Liver (tissue), 10 donors: ENCODE measurements at places on chromosomes 3 and 15. TPM values are rescaled to one million over a fixed set of nuclear protein-coding genes. Genes with fewer than 3 reads are reported as not detected.

BBX gene
- 25.1 TPM for total RNA-seq

C3orf20 gene
- total RNA-seq: 0.08 TPM

CKMT1B gene
- total RNA-seq: not detected

RBMS3 gene
- total RNA-seq: 14.9 TPM

MFGE8 gene
- 6.6 TPM for total RNA-seq

GPX1 gene
- 125 TPM for total RNA-seq

- H3K27ac ChIP-seq: no peak overlapping the region
- H3K4me1 ChIP-seq: no peaks in the 10 kb centered on the region
- DNase-seq: no peak
- H3K4me3 ChIP-seq: no peak overlapping the region
- H3K27me3 ChIP-seq: no peaks in the 10 kb centered on the region
- no peaks in the 10 kb centered on the region for H3K36me3 ChIP-seq
These were observed 14.2 kb upstream of the COLQ start for GRCh38 chr3:15535732-15536131.
